Kidney epithelial cell (primary cell): ENCODE measurements at places on chromosomes 5 and 9.

DNA sequence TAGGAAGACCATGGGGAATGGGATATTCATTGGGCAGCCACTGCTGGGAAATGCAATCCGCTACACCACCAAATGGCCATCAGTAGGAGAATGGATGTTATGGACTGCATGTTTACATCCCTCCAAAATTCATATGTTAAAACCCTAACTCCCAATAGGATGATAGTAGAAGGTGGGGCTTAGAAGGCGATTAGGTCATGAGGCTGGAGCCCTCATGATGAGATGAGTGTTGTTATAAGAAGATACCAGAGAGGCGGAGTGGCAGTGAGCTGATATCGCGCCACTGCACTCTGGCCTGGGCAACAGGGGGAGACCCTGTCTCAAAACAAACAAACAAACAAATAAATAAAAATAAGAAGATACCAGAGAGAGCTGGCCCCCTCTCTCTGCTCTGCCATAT is 16.1 kb upstream of the GTF3C5 start:
- no peak for DNase-seq

GRCh38 chr5:7801891-7802614 is 48.9 kb downstream of the CFAP90 start:
- no peak for DNase-seq

DNA sequence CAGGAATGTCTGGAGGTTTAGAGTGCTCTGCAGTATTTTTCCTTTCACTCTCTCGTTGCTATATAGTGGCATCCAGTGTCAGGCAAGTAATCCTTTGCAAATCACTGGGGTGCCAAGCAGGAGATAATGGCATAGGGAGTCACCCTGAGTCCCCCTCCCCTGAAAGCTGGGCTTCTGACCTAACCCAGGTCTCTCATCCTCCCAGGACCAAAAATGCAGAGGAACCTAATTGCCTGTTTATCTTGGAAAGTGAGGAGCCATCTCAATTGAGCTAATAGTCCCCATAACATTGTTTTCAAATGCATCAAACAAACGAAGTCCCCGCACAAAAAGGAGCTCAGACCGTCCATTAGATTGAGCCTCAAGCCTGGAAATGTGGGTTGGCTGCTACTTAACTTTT is 368.0 kb upstream of the IRX2 start:
- no peak for DNase-seq

DNA sequence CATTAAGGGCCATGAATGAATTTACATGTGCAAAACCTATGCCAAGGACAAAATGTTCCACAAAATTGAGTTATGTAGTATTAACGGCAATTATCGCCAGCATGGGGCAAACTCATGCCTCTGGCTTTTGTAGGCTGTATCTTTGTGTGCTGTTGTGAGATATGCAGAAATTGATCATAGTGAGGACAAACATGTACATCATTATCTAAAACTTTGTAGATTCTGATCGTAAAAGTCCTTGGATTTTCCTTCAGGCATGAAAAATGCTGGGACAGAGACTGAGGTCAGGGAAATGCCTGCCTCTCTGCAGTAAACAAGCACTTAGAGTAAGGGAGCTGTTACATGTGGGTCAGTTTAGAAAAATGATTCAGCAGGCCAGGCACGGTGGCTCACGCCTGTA is 5.9 kb upstream of the TXNDC8 start:
- no peak for DNase-seq

DNA sequence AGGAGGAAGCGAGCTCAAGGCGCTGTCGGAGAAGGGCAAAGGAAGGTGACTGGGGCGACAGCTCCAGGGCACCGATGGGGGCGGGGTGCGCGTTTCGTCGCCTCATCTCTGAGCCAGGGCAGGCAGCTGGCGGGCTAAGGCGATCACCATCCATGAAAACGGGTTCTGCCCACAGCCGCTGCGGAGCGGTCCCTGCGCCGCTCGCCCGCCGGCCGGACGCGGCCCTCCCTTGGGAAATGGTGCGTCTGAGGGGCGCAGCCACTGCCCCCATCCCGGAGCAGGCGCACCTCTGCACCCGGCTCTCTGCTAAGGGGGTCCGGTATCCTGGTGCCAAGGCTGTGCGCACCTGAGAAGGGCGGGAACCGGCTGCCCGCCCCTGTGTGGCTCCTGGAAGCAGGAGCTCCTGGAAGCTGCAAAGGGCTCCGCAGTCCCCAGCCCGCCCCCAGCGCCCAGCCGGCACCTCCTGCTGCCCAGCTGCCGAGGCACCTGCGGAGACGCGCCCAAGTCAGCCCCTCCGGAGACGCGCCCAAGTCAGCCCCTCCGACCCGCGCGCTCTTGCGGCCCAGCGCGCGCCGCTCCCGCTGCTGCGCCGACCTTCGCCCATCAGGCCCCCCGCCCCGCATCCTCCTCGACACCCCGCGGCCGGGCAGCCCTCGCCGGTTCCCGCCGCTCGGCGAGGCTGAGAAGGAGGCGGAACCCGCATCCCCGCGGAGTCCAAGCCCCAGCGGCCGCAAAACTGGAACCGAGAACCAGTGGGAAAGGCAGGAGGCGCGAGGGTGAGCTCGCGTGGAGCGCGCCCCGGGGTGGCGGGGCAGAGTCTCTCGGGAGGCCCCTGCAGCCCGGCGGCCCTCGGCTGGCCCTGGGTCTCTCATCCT is 757 bp downstream of the ANKRD34B start:
- DNase-seq: no peak

GRCh38 chr5:11977904-11978303 is 73.7 kb upstream of the CTNND2 start:
- DNase-seq: no peak

- DNase-seq: no peak
Measured at GRCh38 chr5:10474521-10475075, 32.9 kb downstream of the ROPN1L start.
